Fibroblast of gingiva (primary cell): ENCODE measurements at places on chromosomes 6 and 20.

- DNase-seq: no peak
Observed at GRCh38 chr20:64077876-64078551, 1.3 kb downstream of the RGS19 start.

DNA sequence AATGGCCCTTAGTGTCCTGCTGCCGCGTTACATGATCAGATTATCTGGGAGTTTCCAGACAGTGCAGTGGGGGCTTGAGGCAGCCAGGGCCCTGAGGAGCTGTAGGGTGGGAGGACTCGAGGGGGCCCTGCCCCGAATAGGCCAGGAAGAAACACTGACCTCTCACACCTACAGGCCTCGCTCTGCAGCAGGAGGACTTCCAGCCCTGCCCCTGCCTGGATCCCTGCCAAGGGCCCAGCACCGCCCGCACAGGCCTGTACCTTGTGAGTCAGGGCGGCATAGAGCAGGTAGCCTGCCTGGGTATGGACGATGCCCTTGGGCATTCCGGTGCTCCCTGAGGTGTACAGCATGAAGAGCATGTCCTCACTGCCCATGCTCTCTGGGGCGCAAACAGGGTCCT is 30.1 kb upstream of the APMAP start:
- DNase-seq: no peak

DNA sequence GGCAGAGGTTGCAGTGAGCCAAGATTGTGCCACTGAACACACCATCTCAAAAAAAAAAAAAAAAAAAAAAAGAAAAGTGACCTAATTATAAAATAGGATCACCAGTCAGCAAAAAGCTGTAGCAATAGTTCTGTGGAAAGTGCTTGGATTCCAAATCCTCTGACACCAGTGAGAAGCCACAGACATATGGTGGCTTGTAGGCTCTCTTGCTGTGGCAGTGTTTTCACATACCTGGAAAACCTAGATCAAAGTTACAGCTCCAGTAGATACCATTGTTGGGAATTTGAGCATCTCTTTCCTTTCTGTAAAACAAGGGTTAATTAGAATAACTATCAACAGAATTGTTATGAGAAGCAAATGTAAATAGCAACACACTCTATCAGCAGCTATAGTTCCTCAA is 4.1 kb downstream of the CCDC170 start:
- no peak for DNase-seq

DNA sequence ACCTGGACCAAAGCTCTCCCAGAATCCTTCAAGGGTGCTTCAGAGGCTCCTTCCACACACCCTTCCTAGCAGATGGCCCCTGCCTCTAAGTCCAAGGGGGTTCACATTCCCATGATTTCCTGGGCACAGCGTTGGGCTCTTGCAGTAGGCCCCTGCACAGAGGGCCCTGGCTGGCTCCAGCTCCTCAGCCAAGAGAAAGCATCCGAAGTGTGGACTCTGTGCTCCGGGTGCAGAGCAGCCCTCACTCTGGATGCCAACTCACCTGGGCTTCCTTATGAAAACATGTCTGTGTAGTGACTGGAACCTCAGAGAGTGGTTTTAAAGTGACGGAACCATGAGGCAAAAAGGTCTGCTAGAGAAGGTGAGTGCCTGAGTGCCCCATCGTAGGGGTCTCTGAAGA is 11.6 kb downstream of the YTHDF1 start:
- DNase-seq: no peak

- no peak for DNase-seq
Observed at GRCh38 chr6:38192011-38192410, 372.5 kb downstream of the ZFAND3 start.

DNA sequence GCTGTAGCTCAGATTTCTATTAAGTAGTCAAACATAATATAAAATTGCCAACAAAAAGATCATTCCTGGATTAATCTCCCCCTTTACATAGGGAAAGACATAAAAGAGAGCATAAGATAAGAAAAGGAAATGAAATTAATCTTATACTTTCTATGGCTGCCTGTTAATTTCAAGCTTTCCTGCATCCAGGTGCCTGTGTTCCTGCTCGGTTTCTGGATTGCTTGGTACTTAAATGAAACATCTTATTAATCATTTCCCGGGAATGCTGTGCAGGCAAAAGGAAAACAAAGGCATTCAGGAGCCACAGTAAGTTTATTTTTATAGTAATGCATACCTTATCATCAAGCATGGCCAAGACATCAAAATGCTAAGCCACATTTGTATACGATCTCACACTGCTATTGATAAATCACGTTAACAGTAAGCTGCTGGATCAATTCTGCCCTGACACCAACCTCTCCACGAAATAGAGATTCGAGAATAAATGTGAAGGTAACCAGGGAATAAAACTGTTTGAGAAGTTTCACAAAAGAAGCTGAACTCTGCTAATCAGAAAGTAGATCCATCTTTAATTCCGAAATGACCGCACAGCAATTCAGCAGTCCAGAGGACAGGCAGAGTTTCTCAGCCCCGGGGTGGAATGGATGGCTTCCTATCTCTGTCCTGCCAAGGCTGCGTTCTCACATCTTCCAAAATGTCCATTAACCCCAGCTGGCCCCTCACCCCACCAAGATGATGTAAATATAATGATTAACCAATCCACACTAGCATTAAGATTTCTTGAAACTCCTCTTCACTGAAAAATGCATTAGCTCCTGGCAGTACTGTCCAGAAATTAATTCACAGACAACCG is 32.6 kb upstream of the APCDD1L start:
- no peak for DNase-seq

GRCh38 chr6:3214898-3215297 is 12.6 kb downstream of the TUBB2B start:
- peak; percentile 36 for DNase-seq

GRCh38 chr6:26155061-26155930 is 68.1 kb downstream of the HFE start:
- DNase-seq: no peak

GRCh38 chr20:46358346-46359058 is 47.9 kb downstream of the ELMO2 start:
- no peak for DNase-seq
